ENCODE measurements at places on chromosomes 1 and 21.

GRCh38 chr1:156893048-156893953 lies at the start of gene PEAR1:
TSS of gene PEAR1 (plus strand) at chr1:156893718. CDS start at chr1:156903927, 10,209 bp downstream.
- DNase-seq, result no peak

- DNase-seq, result no peak
Observed at GRCh38 chr1:29852248-29852647, 615.9 kb downstream of the PTPRU start.

- DNase-seq, result no peak
Observed at GRCh38 chr1:14236097-14236496, 362.4 kb upstream of the KAZN start.

GRCh38 chr1:77888081-77888780 lies at the start of gene NEXN:
TSS of gene NEXN (plus strand) at chr1:77888624. CDS start at chr1:77916107, 27,483 bp downstream.
- peak; percentile 79 for DNase-seq

DNA sequence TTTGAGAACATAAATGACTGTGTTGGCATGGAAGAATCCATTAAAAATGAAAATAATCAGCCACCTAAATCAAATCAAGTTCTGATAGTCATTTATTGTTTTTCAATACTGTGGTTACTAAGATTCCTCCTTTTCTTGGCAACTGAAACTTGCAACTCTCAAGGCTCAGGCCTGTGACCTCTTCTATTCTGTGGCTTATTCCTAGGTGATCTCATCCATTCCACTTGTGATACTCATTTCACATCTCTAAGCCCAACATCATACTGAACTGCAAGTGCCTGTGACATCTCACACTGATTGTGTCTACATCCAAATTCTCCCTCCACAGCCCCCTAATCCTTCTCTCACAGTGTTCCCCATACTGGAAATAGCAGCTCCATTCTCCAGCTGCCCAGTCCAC lies 4.8 kb upstream of the ST6GALNAC5 start:
- DNase-seq, result peak; percentile 68

GRCh38 chr1:170445096-170445495 lies 86.9 kb upstream of the GORAB start:
- peak; percentile 33 for DNase-seq

DNA sequence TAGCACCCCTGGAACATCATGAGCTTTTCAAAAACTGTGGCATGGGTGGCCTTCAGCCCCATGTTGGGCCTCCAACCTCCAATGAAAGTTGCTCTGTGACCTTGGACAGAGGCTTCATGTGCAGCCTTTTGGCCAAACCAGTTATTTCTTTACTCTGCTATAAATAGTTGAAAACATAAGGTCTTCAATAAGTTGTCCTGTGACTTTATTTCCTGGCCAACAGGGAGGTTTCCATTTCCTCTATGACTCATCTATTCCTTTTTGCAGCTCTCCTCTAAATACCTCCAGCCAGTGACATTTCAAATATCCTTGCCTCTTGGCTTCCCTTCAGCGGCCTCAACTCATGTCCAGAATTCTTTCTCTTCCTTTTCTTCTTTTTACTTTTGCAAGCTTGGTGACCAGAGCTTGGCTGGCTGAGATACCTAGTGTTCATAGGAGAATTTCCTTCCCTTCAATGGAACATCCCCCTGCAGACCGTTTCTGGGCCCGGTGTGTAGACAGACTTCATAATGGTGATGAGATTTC lies 22.7 kb upstream of the TRIM67 start:
- no peak for DNase-seq

- no peak for DNase-seq
Observed at GRCh38 chr21:42495765-42496119, 282 bp downstream of the RSPH1 start.

DNA sequence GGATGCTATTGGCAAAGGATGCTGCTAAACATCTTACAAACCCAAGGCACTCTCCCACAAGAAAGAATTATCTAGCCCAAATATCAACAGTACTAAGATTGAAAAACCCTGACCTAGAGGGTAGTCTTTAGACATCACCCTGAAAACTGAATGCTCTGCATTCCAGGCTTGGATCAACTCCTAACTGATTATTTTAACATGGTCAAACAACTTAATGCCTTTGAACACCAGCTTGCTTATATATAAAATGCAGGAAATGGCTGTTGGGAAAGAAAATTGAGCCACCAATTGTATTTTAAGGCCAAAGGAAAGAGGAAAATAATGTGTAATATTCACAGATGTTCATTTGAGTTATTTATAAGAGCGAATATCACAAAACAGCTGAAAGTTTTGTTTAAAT lies 72.2 kb upstream of the C1orf87 start:
- no peak for DNase-seq

All from AG08396 (cell line).